ENCODE measurements at places on chromosomes 11 and 22.

DNA sequence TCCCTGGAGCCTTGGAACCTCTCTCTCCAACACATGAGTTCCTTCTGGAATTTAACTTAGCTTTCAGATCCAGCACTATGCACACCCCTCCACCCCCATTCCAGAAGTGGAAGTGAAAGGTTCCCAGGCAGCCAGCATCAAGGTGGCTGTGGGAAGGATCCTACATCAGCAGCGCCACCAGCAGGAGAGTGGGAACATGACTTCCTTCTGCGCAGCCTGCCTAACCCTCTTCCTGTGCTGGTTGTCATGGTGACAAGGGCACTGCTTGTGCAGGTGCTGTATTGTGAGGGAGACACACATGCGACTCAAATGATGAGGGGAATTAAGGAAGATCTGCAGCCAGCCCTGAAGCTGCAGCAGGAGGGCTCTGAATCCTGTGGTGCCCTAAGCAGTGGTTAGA lies 904.5 kb upstream of the API5 start:
- DNase-seq: no peak

- no peak for DNase-seq
Observed at GRCh38 chr11:65315866-65316226, 1.2 kb downstream of the CDC42EP2 start.

- DNase-seq: no peak
Observed at GRCh38 chr22:49044091-49044490, 783.6 kb downstream of the BRD1 start.

DNA sequence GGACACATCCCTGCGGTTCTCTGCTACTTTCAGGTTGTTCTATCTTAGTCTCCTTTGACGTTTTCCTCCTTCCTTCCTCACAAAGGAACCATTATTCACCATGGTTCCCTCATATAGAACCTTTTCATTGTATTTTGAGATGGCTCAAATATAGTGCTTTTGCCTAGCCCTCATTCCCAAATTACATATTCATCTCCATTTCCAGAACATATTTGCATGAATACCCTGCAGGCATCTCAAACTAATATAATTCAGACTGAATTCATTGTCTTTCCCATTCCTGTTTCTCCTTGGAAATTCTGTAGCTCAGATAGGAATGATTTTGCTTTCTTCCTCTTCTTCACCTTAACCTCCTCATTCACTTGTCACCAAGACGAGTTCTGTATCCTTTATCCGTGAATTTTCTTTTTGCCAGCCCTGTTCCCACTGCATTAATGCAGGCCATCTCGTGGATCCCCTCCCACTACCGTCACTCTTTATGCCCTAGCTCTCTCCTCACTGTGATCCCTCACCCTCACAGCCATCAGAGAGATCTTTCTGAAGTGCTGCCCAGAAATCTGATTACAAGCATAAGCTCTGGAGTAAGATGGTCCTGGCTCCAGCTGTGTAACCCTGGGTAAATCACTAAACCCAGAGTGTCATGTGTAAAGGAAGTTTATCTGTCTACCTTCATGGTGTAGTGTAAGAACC lies 23.3 kb downstream of the PIWIL4 start:
- DNase-seq: no peak

DNA sequence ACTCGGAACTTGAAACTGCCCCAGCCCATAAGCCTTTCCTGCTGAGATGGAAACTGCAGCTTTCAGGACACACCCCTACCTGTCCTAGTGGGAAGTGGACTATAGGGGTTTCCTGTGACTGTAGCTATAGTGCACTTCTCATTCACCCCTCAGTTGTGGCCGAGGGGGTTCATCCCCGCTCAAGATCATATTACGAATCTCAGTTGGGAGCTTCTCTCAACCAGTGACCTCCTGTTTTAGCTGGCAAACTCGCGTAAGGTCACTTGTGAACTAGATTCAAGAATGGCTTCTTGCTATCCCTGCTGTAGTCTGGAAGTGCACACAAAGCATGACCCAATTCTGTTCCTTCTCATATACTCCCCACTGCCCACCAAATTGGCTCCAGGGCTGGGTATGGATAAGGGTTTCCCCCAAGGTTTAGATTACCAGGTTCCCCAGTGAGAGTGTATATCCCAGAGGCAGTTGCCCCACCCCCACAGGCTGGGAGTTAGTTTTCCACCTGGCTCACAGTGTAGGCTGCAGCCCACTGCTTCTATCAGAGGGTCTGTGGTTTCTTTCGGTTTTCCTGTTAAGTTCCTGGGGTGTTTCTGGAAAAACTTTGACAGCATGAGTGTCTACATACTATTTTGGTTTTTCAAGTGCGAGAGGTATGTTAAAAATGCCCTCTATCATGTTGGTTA lies 812.9 kb downstream of the JRKL start:
- no peak for DNase-seq

GRCh38 chr22:44363013-44363979 lies 50.5 kb upstream of the SHISAL1 start:
- DNase-seq: no peak

- DNase-seq: no peak
Observed at GRCh38 chr11:47355283-47356128, 3.0 kb upstream of the MYBPC3 start.

- DNase-seq: no peak
Observed at GRCh38 chr11:121311373-121311772, 18.8 kb downstream of the SC5D start.

DNA sequence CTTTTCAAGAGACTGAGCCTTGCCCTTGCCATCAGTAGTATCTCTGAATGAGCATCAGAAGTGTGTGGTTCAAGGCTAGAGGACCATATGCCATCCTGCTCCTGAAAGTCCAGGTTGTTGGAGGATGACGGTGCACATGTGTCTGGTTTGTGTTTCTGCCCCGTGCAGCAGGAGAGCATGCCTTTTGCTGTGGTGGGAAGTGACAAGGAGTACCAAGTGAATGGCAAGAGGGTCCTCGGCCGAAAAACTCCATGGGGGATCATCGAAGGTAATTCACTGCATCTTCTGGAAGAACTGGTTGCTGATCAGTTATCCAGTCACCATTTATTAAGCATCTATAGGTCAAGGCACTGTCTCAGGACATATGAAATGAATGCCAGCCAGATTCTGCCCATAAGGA lies 6.1 kb upstream of the WBP2NL start:
- no peak for DNase-seq

- no peak for DNase-seq
Observed at GRCh38 chr22:27842201-27842600, 40.6 kb upstream of the MN1 start.
